ENCODE measurements at places on chromosomes 16 and 17. TPM values are rescaled to one million over a fixed set of nuclear protein-coding genes. Genes with fewer than 3 reads are reported as not detected.

GRCh38 chr17:38848557-38848891 lies 5.0 kb downstream of the RPL23 start:
- peaks cover 46% of the 10 kb centered on the region for H3K36me3 ChIP-seq
- no peaks in the 10 kb centered on the region for H3K27me3 ChIP-seq
- H3K4me1 ChIP-seq = peaks cover 17% of the 10 kb centered on the region

- DNase-seq = no peak
- no peaks in the 10 kb centered on the region for H3K4me1 ChIP-seq
- H3K36me3 ChIP-seq = no peaks in the 10 kb centered on the region
- H3K27ac ChIP-seq = no peak overlapping the region
- H3K27me3 ChIP-seq = no peaks in the 10 kb centered on the region
These were observed 3.4 kb downstream of the P2RX1 start for GRCh38 chr17:3912827-3913226.

GRCh38 chr16:22065252-22065651 lies 27.1 kb upstream of the VWA3A start:
- no peaks in the 10 kb centered on the region for H3K36me3 ChIP-seq
- H3K4me3 ChIP-seq = no peak overlapping the region
- DNase-seq = no peak
- H3K27ac ChIP-seq = no peak overlapping the region
- peaks cover 3% of the 10 kb centered on the region for H3K4me1 ChIP-seq
- H3K27me3 ChIP-seq = no peaks in the 10 kb centered on the region

GRCh38 chr17:59826706-59827453 lies 65.9 kb downstream of the TUBD1 start:
- peak overlapping the region; percentile 25 for H3K27ac ChIP-seq
- no peak for DNase-seq
- H3K4me3 ChIP-seq = no peak overlapping the region
- no peaks in the 10 kb centered on the region for H3K36me3 ChIP-seq
- no peaks in the 10 kb centered on the region for H3K27me3 ChIP-seq

- H3K4me1 ChIP-seq = peaks cover 30% of the 10 kb centered on the region
- H3K27ac ChIP-seq = peak overlapping the region; percentile 74
- H3K36me3 ChIP-seq = no peaks in the 10 kb centered on the region
- no peak overlapping the region for H3K4me3 ChIP-seq
These were observed 1.3 kb downstream of the TTYH2 start for GRCh38 chr17:74214484-74215341.

GRCh38 chr16:51359141-51359955 lies 208.3 kb upstream of the SALL1 start:
- H3K4me1 ChIP-seq = no peaks in the 10 kb centered on the region
- H3K27me3 ChIP-seq = no peaks in the 10 kb centered on the region
- DNase-seq = no peak
- H3K27ac ChIP-seq = no peak overlapping the region
- no peaks in the 10 kb centered on the region for H3K36me3 ChIP-seq

DNA sequence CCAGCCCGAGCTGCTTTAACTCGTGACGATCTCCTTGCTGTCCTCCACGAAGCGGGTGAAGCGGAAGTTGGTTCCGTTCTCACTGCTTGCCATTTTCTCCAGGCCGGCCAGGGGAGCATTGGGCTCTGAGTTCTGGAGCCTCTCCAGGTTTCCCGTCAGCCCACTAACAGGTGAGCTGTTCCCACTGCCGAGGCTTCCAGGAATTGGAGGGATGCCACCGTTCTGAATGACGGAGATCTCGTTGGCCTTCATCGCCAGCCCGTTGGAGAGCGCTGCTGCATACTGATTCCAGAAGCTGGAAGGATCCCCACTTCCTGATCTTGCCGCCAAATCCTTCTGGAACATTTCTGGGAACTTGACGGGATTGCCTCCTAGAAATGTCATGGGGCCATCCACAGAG lies 14.0 kb downstream of the SALL1 start:
- DNase-seq = peak; percentile 94
- H3K36me3 ChIP-seq = peaks cover 12% of the 10 kb centered on the region
- H3K4me1 ChIP-seq = peaks cover 15% of the 10 kb centered on the region
- H3K27ac ChIP-seq = peak overlapping the region; percentile 40
- H3K27me3 ChIP-seq = no peaks in the 10 kb centered on the region

DNA sequence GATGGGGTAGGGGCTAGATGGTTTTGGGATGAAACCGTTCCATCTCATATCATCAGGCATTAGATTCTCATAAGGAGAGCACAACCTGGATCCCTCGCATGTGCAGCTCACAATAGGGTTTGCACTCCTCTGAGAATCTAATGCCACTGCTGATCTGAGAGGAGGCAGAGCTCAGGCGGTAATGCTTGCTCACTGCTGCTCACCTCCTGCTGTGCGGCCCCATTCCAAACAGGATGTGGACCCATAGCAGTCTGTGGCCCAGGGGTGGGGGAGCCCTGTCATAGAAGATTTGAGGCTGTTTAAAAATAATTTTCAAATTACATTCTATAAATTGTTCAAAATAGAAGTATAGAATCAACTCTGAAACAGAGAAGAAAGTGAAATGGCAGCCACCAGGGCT lies 50.8 kb downstream of the PHKB start:
- peaks cover 28% of the 10 kb centered on the region for H3K36me3 ChIP-seq
- no peak overlapping the region for H3K4me3 ChIP-seq
- H3K27me3 ChIP-seq = no peaks in the 10 kb centered on the region
- H3K4me1 ChIP-seq = no peaks in the 10 kb centered on the region
- no peak for DNase-seq
- no peak overlapping the region for H3K27ac ChIP-seq

DNA sequence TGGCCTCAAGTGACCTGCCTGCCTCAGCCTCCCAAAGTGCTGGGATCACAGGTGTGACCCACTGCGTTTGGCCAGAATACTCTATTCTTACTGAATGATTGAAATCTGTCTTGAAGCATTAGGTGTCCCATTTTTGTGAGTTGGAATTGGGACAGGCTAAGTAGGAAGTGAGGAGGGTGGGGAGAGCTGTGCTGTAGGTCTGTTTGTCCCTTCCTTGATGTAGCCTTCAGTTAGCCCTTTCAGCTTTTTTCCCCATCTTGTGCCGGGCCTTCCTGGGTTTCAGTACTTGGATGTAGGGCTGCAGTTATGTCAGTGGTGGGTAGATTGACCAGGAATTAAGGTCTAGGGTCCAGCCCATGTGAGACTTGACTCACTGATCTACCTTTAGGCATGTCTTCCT lies 8.7 kb downstream of the PYCARD start:
- no peak for DNase-seq
- H3K4me1 ChIP-seq = no peaks in the 10 kb centered on the region
- no peak overlapping the region for H3K4me3 ChIP-seq
- no peak overlapping the region for H3K27ac ChIP-seq
- H3K27me3 ChIP-seq = no peaks in the 10 kb centered on the region
- peaks cover 74% of the 10 kb centered on the region for H3K36me3 ChIP-seq

GRCh38 chr17:59335685-59336084 lies 4.2 kb downstream of the YPEL2 start:
- no peaks in the 10 kb centered on the region for H3K36me3 ChIP-seq
- H3K4me3 ChIP-seq = no peak overlapping the region
- DNase-seq = no peak

DNA sequence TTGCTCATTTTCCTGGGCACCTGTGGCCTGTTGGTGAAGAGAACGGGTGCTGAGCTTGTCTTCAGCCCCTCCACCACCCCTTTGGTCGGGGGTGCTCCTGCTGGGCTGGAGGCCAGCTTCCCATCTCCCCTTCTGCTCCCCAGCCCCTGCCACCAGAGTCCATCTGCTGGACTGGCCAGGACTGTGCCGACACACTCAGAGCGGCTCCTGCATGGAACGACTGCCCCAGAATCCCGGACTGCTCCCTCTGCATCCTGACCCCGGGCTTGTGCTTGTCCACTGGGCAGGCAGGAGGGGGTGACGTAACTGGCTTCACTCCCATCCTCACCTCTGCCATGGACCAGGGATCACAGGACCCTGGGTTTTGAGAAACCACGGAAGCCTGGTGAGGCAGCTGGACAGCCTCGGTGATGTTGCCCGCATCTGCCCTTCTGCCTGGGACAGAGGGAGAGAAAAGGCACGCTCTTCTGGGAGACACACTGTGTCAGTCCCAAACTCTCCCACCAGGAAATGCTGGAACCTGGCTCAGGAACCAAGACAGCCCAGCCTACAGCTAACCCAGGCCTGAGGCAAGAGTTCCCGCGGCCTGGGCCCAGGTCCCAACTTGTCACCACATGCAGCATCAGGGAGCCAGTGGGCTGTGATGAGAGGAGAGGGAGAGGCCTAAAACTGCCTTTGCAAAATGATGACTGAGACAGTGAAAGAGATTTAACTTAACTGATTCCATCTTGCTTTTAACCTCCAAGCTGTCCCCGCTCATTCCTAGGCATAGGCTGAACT lies 16.1 kb upstream of the GSDMA start:
- DNase-seq = no peak
- H3K4me1 ChIP-seq = no peaks in the 10 kb centered on the region
- H3K27me3 ChIP-seq = no peaks in the 10 kb centered on the region
- H3K27ac ChIP-seq = no peak overlapping the region
- H3K36me3 ChIP-seq = no peaks in the 10 kb centered on the region

- no peak overlapping the region for H3K27ac ChIP-seq
- H3K27me3 ChIP-seq = no peaks in the 10 kb centered on the region
- no peak for DNase-seq
- H3K4me1 ChIP-seq = no peaks in the 10 kb centered on the region
- no peaks in the 10 kb centered on the region for H3K36me3 ChIP-seq
- H3K4me3 ChIP-seq = no peak overlapping the region
These were observed 85.5 kb upstream of the SALL1 start for GRCh38 chr16:51236583-51236982.

DNA sequence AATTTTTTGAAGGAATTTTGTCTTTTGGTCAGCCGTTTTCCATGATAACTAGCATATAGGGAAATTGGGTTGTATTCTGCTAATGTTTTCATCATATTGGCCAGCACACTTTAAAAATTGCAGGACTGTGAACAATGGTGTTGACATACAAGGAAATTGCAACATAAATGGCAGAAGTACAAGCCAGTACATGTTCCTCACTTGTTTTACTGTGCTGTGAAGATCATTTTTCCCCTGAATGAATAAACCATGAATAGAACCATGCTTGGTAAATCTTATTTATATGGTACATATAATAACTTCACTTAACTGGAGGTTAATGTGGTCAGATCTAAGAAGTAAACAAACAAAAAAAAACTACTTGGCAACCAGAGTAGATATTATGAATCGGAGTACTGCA lies 22.8 kb downstream of the OMG start:
- H3K27ac ChIP-seq = no peak overlapping the region
- H3K27me3 ChIP-seq = no peaks in the 10 kb centered on the region

GRCh38 chr16:34054137-34054536 lies 594.7 kb downstream of the TP53TG3F start:
- H3K27ac ChIP-seq = no peak overlapping the region
- no peaks in the 10 kb centered on the region for H3K4me1 ChIP-seq
- no peak overlapping the region for H3K4me3 ChIP-seq
- no peak for DNase-seq
- H3K36me3 ChIP-seq = no peaks in the 10 kb centered on the region
- H3K27me3 ChIP-seq = no peaks in the 10 kb centered on the region

- no peak for DNase-seq
- H3K4me1 ChIP-seq = no peaks in the 10 kb centered on the region
- no peaks in the 10 kb centered on the region for H3K27me3 ChIP-seq
- H3K36me3 ChIP-seq = no peaks in the 10 kb centered on the region
- no peak overlapping the region for H3K4me3 ChIP-seq
These were observed 35.9 kb downstream of the DNAJA2 start for GRCh38 chr16:46937536-46937935.

Gene KCNG4
- total RNA-seq = not detected

Gene TMED6
- not detected for total RNA-seq

Gene KRTAP4-4
- total RNA-seq = not detected

Gene DNAAF1
- total RNA-seq = 1.5 TPM

Gene TEDC2
- not detected for total RNA-seq

Gene ZNF174
- total RNA-seq = 16.5 TPM

Gene ATP2A1
- 2.3 TPM for total RNA-seq

Gene SDF2
- 54.2 TPM for total RNA-seq
